ENCODE measurements at places on chromosomes 13 and 19. TPM values are rescaled to one million over a fixed set of nuclear protein-coding genes. Genes with fewer than 3 reads are reported as not detected.

SERTM1 gene
- total RNA-seq = not detected

DLEU7 gene
- not detected for total RNA-seq

HCN2 gene
- 0.33 TPM for total RNA-seq

CLDN10 gene
- total RNA-seq = not detected

ZNF443 gene
- 4.1 TPM for total RNA-seq

PSG11 gene
- 0.22 TPM for total RNA-seq

CYP4F2 gene
- total RNA-seq = not detected

BSG gene
- 281 TPM for total RNA-seq

COX7A1 gene
- total RNA-seq = 4.9 TPM

SPC24 gene
- 31.9 TPM for total RNA-seq

ATP8A2 gene
- total RNA-seq = 0.39 TPM

ZNF625 gene
- 14.0 TPM for total RNA-seq

CERS1 gene
- total RNA-seq = not detected

ZNF224 gene
- total RNA-seq = 26.7 TPM

RELB gene
- 2.4 TPM for total RNA-seq

TRMT1 gene
- 34.9 TPM for total RNA-seq

ZFP36 gene
- total RNA-seq = 16.2 TPM

STOML3 gene
- not detected for total RNA-seq

FPR1 gene
- 0.11 TPM for total RNA-seq

EMP3 gene
- total RNA-seq = 73.0 TPM

SPTBN4 gene
- under 0.01 TPM for total RNA-seq

TUBA3C gene
- not detected for total RNA-seq

TJP3 gene
- total RNA-seq = 0.39 TPM

RASGRP4 gene
- total RNA-seq = not detected

ZNF813 gene
- 5.4 TPM for total RNA-seq

PRODH2 gene
- not detected for total RNA-seq

CSNK1A1L gene
- not detected for total RNA-seq

IFNL1 gene
- total RNA-seq = not detected

ZNF8 gene
- total RNA-seq = 7.9 TPM

PEAK3 gene
- not detected for total RNA-seq

CBARP gene
- 3.5 TPM for total RNA-seq

COMP gene
- not detected for total RNA-seq

SERTAD1 gene
- total RNA-seq = 29.0 TPM

ZNF154 gene
- 5.1 TPM for total RNA-seq

FGF22 gene
- total RNA-seq = 0.39 TPM

CASP14 gene
- total RNA-seq = not detected

SIAH3 gene
- not detected for total RNA-seq

TDRD12 gene
- total RNA-seq = 2.6 TPM

DCLK1 gene
- 0.39 TPM for total RNA-seq

C19orf81 gene
- not detected for total RNA-seq

MYBPC2 gene
- total RNA-seq = under 0.01 TPM

NCAN gene
- not detected for total RNA-seq

RGL3 gene
- 2.4 TPM for total RNA-seq

All from placental epithelial cell (primary cell).